ENCODE measurements at places on chromosomes 6 and 20. TPM values are rescaled to one million over a fixed set of nuclear protein-coding genes. Genes with fewer than 3 reads are reported as not detected.

GRIK2 gene
- not detected for total RNA-seq

LCA5 gene
- 0.32 TPM for total RNA-seq

GRCh38 chr6:43124481-43124880 is 46.6 kb upstream of the SRF start:
- no peak for DNase-seq

DNA sequence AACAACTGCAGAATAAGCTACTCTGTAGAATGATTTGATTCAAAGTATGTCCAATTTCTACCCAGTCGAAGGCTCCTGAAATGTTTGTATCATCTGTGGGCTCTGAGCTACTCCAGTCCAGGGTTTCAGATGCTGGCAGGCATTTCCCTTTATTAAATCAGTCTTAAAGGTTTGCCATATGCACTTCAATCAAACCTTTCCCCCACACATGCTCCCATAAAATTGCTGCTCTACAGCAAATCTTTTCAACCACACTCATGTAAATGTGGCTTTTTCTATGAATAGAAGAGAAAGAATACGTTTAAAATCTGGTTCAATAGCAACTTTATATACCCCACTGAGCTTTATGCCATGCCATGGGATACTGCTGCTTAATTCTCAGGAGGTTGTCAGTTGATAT is 242.4 kb upstream of the MAP3K7 start:
- no peak for DNase-seq

DNA sequence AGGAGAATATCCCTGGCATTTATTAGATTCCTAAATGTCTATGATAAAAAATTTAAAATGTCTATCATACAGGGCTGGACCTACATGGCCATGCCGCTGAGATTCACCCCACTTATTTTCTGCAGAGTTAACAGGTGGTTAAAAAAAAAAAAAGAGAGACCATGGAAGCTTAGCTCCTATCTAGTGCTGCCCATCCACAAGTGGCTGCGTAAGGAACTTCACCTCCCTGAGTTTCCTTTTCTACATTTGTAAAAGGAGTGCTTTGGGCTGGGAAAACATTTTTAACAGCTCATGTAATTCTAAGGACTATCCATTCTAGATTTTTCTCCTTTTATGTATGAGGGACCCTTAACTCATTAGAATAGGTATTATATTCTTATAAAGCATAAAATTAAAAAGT is 534.1 kb downstream of the MMUT start:
- no peak for DNase-seq

DNA sequence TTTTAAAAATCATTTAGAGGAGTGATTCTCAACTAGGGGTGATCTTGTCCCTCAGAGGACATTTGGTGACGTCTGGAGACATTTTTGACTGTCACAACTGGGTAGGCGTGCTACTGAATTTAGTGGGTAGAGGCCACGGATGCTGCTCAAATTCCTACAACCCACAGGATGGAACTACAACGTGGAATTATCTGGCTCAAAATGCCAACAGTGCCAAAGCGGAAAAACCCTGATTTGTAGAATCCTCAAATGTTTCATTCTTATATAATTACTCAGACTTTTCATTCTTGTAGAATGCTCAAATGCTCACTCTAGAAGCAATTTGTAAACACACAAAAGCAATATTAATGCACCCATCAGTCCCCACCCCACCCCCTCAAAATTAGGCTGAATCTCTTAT is 229.8 kb downstream of the ZMYND8 start:
- no peak for DNase-seq

DNA sequence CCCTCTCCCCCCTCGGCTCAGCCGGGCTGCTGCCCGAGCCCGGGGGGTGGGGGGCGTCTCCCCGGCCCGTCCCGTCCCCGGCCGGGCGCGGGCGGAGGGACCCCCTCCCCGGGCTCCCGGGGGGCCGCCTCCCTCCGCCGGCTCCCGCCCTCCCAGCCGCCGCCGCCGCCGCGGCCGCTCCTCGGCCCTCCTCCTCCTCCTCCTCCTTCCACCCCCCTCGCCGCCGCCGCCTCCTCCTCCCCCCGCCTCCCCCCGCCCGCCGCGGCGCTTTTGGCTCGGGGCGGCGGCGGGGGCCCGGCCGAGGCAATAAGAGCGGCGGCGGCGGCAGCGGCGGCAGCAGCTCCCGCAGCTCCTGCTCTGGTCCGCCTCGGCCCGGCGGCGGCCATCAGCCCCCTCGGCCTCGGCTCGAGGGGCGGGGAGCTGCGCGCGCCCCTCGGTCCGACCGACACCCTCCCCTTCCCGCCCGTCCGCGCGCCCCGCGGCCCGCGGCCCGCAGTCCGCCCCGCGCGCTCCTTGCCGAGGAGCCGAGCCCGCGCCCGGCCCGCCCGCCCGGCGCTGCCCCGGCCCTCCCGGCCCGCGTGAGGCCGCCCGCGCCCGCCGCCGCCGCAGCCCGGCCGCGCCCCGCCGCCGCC is 38.7 kb downstream of the GNAS start:
- DNase-seq: peak; percentile 76

GRCh38 chr6:117423754-117424153 is 2.0 kb downstream of the ROS1 start:
- no peak for DNase-seq

GRCh38 chr6:56156643-56157042 is 90.7 kb downstream of the COL21A1 start:
- DNase-seq: no peak

DNA sequence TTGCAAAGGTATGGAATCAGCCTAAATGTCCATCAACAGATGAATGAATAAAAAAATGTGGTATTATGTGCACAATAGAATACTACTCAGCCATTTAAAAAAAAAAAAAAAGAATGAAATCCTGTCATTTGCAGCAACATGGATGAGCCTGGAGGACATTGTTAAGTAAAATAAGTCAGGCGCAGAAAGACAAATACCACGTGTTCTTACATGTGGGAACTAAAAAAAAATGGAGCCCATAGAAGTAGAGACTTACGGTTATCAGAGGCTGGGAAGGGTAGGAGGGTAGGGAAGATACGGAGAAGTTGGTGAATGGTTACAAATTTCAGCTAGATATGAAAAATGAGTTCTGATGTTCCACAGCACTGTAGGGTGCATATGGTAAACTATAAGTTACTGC is 97.2 kb upstream of the SIRPG start:
- DNase-seq: no peak

Data from activated naive CD8-positive, alpha-beta T cell treated with anti-CD3 and anti-CD28 coated beads for 36 hours (primary cell).